ENCODE measurements at places on chromosomes 2 and 18.

GRCh38 chr2:1742301-1742680 lies 2.0 kb downstream of the PXDN start:
- no peak for DNase-seq

DNA sequence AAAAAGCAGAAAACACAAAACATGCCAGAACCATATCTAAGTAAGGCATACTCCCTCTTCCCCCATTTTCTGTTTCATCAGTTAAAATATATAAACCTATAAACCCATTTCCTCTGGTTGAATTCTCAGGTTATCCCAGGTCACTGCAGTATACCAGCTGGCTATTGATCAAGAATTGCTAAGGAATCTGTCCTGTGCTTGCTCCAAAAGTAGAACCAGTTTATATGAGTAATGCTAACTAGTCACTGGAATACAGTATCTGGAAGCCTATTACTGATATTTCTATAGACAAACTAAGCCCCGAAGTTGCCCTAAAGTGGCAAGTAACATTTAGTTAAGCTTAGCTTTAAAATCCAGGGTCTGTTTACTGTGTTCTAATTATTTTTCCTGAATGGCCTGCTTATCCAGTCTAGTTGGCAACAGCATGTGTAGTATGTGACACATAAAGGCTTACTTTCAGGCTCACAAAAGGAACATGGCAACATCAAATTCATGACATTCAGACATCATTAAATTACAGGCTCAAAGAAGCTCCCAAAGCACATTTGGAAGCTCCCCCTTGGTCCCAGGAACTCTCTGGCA lies 102.9 kb upstream of the ARL5A start:
- no peak for DNase-seq

DNA sequence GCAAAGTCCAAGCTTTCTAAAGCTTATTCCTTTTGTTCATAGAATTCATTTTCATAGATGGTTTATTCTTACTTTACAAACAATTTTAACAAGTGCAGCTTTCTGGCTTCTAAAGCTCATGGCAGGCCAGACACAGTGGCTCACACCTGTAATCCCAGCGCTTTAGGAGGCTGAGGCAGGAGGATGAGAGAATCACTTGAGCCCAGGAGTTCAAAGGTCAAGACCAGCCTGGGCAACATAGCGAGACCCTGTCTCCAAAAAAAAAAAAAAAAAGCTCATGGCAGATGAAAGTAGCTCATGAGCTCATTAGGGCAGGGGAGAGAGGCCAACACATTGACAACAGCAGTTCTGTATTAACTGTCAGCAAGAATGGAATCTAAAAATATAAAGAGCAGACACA lies 28.1 kb upstream of the NPC1 start:
- DNase-seq = no peak

- no peak for DNase-seq
Measured at GRCh38 chr2:197359859-197360258, 49.3 kb upstream of the ANKRD44 start.

DNA sequence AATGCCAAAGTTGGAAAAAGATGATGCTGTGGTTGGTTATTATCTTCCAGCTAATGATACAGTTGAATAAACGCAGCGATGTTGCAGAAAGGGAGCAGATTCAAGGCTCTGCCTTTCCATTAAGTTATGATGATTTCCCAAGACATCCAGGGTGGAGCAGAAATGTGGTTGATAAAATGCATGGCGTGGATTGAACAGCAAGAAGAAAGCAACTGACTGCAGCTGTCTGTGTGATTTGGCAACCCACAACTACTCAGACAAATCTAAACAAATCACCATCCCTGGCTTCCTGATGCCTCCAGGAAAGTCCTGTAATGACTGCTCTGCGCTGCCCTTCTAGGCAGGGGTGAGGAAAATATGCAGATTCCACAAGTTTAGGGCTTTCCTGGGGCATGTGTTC lies 166.3 kb downstream of the NRP2 start:
- no peak for DNase-seq

DNA sequence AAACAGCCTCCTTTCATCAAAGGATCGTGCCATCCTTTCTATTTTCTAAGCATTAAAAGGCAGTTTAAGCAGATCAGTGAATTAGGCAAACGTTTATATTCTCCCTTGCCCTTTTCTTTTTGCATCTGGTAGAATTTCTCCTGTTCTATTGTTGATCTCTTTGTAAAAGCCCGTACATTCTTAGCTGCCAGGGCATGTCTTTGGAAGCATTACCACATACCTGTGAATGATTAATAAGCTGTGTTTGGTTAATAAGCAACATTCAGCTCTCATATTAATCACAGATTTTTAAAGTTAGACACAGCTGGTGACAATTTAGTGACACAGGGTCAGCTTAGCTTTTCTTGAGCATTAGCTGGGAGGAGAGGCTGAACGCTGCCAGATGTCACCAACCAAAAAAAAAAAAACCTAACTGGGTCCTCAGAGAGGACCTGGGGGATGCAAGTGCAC lies 33.8 kb upstream of the CYP1B1 start:
- DNase-seq = no peak

DNA sequence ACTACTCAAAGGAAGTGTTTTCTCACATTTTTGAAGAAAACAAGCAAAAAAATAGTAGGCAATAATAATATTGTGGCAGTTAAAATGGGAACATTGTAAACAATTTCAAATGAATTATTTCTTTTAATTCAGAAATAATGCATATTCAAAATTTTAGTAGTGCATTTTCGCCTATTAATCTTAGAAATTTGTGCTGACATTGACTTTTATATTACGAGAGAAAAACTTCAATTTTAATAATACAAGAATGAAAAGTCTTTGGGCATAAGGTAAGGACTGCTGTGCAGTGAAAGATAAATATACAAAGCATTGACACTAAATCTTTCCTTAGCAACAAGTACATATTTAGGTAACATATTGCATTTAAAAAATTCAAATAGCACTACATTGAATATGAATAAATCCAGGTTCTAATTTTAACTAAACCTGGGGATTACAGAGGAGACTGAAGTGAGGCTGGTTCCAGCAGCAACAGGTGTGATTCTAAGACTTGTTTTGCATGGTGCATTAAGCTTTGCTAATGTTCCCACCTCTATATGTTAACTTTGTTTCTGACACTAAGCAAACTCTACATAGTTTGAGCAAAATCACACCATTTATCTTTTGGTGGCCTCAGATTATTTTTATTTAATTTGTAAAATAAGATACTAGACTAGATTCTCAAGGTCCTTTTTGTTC lies 40.5 kb downstream of the CALCRL start:
- no peak for DNase-seq

GRCh38 chr2:121804340-121804739 lies 48.9 kb downstream of the TSN start:
- no peak for DNase-seq

DNA sequence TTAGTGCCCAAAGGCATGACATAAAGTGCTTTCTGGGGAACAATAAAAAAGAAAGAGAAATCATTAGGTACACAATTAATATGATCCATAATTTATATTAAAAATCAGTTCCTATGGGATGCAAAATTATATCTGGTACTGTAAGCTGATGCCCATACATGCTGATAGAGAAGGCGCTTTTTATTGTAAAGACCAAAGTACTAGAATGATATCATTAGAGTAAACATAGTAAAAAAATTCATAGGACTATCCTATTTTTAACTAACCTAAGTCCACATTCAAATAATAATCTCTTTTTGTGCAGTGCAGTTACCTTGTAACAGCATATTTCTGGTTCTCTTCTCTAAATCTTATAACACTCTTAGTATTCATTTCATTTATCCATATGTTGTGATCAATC lies 252.2 kb downstream of the ASXL3 start:
- DNase-seq = no peak

DNA sequence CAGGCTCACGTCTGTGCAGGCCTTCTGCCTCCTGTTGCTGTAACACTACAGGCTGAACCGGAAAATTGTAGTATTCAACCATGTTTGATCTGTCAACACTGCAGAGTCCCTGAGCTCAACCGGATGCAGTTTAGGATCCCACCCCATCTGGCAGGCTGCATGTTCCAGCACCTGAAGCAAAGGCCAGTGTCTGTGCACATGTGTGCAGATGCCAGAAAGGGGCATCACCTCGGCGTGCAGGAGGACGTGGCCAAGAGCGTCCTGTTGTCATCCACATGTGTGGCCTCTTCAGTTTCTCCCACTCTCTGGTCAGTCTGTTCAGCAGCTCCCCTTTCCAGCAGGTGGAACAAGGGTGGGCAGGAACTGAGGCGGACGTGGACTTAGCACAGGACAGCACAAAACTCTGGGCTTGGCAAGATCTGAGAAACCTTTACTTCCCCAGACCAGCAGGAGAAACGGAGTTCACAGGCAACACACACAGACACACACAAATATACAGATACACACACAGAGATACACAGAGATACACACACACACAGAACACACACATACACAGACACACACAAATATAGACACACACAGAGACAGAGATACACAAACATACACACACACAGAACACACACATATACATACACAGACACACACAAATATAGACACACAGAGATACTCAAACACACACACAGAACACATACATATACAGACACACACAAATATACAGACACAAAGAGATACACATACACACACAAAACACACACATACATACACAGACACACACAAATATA lies 111.3 kb downstream of the NDUFA10 start:
- DNase-seq = no peak

DNA sequence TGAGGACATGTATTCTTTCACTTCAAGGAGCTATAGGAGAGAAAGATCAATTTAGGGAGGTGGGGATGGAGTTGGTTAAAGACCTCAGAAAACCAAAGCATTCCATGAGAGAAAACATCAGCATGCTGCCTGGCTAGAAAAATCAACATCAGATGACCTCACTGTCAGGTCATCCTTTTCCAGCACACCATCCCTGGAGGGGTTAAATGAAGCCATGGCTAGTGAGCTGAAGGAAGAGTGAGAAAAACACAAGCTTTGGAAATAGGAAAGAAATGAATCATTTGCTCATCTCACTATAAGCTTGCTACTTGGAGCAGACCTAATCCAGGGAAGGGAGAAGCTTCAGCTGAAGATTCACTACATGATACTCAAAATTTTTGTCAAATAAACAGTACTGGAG lies 109.5 kb upstream of the ITGB6 start:
- DNase-seq = no peak

- no peak for DNase-seq
Measured at GRCh38 chr2:13252615-13253014, 535.9 kb downstream of the TRIB2 start.

GRCh38 chr18:10537765-10538164 lies 11.9 kb downstream of the NAPG start:
- no peak for DNase-seq

- no peak for DNase-seq
Measured at GRCh38 chr2:149099298-149099697, 60.8 kb downstream of the LYPD6B start.

DNA sequence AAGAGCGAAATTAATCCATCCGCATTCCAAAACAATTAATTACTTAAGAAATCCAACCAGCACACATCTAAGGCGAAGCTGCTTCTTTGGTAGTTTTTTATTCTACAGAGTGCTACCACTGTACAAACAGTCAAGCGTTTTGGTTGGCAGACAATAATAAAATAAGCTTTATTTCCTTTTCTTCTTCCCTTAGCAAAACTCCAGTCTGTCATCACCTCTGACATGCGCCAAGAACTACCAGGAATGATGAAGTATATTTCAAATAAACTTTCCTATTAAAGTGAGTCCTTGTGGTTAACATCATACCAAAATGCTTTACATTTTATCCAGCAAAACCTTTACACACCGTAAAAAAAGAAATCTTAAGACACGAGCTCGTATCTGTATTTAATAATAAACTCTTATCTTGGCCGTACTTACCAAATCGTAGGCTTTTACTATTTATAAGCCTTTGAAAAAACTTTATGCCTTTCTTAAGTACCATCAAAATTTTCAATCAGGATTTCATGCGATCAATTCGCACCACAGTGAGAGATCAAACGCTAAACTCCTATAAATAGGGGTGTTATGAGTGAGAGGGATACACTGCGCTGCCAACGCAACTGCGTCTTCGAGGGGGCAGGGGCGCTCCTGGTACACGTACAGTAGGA lies 1.3 kb downstream of the ATL2 start:
- DNase-seq = no peak

All from globus pallidus (tissue), 1 donor.